Activated gamma-delta T cell treated with anti-CD3 and anti-CD28 coated beads, Interleukin-2, amount 50 U/mL, for 16 hours (primary cell): ENCODE measurements at places on chromosomes 1 and 21.
A peak's percentile ranks its signal among the peaks of the same experiment; 100 is the strongest.

DNA sequence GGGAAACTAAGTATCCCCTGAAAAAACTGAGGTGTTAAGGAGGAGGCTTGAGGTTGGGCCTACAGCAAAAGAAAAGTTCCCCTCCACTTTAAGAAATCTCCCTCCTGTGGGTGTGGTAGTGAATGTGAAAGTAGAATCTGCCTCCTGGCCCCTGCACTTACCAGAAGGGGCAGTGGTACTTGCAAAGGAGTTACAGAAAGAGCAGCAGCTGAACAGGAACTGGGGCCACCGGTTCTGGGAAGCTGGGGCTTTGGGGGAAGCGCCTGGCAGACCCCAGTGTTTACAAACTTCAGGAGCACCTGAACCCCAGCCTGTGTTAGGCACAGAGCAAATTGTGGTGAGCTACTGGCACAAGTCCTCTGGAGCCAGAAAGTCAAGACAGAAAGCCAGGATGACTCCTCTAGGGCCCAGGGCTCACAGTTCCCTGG is 250.2 kb upstream of the FGGY start:
- DNase-seq: peak; percentile 8

DNA sequence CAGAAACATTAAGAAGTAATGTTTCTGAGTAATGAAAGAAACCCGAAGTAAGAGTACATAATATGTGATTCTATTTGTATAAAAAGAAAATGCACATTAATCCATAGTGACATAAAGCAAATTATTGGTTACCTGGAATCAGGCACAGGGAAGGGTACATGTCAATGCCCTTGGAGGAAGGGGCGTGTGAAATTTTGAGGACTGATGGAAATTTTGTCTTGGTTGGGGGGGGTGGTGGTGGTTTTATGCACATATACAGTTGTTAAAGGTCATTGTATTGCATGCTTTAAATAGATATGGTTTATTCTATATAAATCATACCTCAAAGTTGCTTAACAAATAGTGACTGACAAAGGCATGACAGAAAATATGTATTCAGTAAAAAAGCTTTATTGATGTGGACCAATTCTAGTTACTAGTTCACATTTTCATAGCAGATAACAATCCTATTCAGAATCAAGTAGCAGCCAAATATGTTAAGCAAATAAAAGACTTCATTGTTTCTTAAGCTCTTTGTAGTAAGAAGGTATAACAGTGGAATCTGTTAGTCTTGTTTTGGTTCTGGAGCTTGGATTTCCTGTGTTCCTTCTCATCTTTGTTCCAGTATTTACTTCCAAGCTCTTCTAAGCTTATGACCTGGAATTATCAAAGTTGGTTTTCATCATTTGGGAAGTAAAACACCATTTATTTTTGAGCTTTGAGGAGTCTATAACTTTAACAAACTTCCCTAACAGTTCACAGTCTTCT is 15.1 kb downstream of the BACH1 start:
- DNase-seq: no peak

DNA sequence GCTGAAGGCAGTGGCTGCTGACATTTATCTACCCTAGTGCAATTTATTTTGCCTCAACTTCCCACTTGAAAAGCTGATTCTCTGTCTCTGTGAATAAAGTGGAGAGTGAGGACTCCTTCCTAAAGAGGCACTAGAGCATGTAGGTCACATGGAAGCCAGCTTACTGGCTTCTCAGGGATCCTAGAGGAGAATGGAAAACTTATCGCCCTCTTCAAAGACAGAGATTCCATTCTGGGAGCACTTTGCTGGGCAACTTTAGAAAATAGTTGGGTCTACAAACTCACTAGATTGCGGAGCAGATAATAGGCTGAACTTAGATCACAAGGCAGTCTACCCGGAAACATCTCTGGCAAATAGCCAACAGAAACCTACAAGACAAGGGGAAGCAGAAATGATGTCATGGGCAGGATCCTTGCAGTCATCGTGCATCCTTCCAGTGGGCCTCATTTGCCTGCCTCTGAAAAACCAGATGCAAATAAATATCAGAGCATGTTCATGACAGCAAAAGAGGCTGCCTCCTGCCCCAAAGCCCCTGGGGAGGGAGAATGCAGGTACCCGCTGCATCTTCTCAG is 104.8 kb upstream of the BARHL2 start:
- DNase-seq: no peak

DNA sequence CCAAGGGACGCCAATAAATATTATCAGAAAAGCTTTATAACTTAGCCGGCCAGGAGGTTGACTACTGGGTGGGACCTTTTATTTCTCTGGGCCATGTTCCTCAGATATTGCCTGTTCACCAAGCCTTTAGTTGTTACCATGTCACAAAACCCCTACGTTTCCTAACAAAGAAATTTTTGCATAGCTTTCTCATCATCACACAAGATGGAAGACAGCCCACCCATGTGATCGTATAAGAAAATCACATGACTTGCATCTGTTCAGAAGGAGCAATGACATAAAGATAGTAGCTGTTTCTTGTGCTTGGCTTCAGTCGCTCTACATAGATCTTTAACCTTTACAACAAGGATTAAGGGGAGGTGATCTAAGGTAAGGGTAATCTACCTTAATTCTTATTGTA is 88.9 kb upstream of the NGF start:
- no peak for DNase-seq

DNA sequence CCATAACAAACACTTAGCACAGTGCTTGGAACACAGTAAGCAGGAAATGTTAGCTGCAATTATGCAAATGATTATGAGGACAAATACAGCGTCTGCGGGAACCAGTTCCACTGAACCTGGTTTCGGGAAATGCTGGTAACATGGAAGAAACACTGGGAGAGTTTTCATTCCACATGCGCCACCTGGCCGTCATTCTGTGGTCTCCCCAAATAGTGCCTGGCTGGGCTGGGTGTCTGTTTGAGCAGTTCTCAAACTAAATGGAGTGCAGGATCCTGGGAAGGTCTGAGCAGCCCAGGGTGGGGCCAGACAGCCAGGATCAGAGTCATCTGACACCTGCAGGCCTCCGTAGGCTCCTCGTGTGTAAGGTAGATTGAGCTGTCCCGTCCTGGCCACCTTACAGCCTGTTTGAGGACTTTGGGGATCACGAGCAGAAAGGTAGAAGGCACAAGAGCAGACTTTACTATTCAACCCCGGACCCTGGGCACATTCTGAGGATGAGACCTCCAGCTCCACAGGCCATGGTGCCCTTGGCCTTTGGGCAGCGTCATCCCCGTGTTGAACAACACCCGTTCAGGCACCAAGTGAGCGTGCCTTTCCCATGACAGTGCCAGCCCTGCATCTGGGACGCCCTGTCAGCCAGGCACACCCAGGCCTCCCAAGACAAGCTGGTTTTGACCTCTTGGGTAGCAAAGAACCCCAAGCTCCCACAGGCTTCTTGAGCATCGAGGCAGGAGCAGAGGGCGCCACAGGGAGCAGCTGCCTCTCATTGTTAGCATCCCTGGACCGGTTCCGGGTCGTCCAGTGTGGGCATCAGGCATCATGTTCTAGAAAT is 101.9 kb downstream of the PRDM2 start:
- no peak for DNase-seq

- no peak for DNase-seq
These were observed 223.3 kb downstream of the FGGY start for GRCh38 chr1:59520194-59520593.

DNA sequence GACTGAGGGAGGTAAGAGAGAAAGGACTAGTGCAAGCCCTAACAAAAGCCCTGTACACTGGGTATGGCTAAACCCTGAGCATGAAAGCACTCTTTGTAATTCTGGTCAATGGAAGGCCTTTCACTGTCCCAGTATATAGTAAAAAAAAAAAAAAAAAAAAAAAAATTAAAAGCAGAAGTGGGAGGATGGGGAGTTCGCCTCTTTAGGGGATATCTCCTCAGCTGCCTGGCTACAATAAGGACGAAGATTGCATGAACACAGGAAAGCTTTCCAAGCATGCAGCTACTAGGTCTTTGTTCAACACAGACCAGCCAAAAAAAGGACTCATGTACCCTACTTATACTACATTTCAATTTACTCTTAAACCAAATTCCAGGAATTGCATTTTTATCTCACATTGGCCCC is 59.1 kb downstream of the EIF4G3 start:
- no peak for DNase-seq

DNA sequence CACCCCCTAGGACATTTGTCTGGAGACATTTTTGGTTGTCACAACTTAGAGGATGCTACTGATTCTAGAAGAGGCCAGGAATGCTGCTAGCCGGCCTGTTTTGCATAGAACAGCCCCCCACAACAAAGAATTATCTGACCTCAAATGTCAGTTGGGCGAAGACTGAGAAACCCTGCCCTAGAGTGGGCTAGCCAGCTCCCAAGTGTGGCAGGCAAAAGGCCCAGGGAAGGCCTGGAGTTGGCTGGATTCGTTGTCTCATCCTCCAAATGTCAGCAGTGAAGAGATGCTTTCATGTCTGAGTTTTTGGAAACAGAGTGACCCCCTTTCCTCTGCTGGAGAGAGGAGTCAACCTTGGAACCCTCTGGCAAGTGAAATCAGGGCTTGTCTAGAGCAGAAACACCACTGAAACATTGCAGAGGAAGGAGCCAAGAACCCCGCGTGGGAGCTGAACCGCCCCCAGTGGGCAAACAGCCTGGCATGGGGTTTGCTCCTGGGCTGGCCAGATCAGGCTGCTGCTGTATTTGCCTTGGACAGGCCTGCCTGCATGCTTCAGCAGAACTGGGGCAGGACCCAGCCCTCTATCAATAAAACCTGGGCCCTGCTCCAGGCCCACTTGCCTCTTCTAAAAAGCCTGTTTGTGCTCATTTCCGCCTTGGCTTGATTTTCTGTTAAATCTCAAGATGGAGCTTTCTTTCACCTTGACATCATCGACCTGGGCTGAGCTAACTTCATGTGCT is 32.9 kb downstream of the RASSF5 start:
- DNase-seq: no peak

DNA sequence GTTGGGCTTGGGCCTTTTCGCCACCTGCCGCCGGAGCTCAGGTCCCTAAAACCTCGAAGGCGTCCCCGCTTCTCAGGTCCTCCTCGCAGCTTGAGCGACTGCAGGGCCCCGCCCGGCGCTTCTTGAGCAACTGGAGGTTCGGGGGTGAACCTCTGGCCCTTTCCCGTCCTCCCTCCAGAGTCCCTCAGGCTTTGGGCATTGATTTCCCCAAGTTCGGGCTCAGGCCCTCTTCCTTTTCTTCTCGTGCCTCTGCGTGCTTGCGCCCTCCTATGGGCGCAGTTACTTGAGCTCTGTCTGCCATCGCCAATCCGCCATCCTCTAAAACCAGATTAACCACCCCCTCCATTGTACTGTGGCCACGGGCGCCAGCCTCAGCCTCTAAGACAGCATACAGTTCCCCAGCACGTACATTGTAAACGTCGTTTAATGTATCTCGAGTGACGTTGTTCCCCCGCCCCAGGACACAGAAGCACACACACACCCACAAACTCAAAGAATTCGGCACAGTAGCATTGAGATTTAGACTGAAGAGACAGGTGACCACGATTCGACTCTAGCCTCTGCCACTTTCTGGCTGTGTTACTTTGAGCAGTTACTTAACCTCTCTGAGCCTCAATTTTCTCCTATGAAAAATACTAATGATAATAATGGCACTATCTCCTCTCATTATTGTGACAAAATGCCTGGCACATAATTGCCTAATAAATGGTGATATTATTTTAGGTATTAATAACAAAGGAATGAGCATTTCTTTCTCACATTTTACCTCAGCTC is 22.6 kb downstream of the BTG2 start:
- peak; percentile 40 for DNase-seq

GRCh38 chr1:166971252-166971651 is 4.1 kb downstream of the ILDR2 start:
- no peak for DNase-seq

DNA sequence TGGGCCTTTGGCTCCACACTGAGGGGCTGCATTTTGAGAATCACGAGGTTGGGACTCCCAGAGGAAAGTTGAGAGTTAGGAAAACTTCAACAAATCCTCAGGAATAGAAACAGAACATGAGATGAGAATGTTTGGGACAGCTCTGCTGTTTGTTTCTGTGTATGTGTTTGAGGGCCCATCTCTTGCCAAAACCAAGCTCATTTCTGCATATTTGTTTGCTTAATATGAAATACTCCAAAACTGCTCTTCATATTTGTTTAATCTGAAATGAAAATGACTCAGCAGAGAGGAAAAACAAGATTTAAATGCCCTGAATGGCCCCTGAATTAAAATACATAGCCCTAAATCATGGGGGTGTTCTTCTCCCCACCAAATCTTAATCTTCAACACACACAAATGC is 78.1 kb downstream of the DDR2 start:
- DNase-seq: no peak

DNA sequence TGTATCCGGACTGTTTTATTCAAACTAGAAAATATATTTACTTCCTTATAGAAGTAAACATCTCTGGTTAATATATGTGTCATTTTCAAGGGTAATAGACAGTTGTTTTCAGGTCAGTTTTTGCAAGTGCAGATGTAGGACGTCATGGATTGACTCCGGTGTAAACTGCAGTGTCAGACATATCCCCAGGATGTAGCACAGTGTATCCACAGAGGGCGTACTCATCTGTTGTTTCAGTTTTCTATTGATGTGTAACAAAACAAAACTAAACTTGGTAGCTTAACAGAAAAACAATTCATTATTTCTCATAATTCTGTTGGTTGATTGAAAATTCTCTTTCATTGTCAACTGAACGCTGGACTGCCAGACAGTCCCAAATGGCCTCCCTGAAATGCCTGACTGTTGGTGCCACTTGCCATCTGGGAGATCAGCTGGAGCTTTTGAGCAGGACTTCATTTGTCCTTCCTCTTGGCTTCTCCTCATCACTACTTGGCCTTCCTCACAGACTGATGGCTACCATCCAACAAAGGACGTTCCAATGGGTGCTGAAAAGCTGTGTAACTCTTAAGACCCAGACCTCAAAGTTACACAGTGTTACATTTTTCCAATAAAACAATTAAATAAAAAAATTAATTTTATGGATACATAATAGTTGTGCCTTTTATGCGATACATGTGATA is 181.6 kb downstream of the NCAM2 start:
- no peak for DNase-seq

DNA sequence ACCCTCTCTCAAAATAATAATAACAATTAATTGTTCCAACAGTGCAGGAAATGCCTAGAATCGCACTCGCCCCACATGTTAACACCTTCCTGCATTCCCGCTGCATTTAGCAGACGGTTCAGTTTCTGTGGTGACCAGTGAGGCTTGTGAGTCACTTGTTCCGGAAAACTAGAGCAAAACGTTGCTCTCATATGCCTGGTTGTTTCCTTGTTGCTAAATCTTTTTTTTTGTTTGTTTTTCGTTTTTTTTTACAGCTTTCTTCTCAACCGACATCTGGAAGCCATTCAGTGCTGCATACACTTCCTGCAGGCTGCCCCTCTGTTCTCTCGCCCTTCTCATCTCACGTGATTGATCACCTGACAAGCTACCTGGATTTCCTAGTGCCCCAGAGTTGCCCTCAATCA is 56.9 kb upstream of the TMPRSS2 start:
- DNase-seq: no peak

- DNase-seq: no peak
These were observed 98.9 kb upstream of the ADAR start for GRCh38 chr1:154706851-154707250.

- DNase-seq: no peak
These were observed 59.6 kb downstream of the SIK1 start for GRCh38 chr21:43367296-43367695.
